ENCODE measurements at places on chromosomes 12 and 14.

DNA sequence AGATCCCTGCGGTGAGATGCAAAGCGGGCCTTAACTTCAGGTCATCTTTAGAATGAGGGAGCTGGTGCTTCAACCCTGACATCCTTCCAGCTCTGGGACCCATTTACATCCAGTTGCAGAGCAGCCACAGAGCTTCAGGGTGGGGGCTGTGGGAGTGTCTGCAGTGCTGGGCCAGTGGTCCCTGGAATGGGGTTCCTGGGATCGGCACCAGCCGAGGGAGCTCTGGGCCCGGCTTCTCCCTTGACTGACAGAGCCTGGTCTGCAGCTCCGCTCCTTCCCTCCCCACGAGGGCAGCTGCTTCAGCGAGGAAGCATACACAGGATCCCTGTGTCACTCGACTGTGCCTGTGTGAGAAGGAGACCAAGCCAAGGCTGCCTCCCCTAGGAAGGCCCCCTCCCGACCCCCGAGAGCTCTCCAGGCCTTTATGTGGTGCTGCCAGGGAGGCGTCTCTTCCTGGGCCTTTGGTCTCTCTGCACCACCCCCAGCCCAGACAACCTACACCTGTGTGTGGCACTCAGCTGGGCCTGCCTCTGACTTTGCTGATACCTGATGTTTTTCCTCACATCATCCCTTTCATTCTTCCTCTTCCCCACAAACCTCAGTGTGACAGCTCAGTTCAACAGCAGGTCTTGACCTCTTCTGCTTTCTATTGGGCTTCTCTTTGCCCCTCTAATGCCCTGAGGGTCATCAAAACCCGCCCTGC, 48.1 kb upstream of the RIN3 start:
- DNase-seq = no peak

DNA sequence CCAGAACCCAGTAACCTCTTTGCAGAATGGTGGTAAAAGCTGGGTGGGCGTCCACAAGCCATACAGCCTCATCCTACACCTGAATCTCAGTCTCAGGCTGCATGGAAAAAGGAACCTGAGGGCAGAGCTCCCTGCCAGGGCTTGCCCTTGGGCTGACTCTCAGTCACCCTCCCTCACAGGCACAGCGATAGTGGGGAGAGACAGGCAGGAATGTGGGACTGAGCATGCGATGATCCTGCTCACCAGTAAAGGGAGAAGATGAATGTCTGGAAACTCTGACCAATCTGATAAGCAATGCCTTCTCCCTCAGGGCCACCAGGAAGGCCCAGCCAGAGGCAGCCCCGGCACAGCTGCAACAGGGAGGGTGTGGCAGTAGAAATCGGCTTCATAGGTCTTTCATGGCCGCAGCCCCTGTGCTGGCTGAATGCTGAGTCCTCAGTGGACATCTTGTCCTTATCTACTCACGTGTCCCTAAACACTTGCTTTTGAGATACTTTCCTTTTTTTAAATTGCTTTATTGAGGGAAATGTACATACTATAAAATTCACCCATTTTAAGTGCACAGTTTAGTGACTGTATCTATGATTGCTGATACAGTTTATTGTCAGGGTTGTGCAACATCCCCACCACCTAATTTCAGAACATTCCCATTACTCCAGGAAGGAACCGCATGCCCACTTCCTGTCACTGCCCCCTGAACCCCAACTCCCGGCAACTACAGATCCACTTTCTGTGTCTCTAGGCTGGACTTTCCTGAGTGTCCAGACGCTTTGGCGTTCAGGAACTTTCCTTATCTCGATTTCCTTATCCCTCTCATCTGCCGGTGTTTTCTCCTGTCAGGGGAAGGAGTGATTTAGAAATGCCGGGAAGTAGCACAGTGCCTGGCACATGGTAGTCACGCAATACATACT, 258.1 kb downstream of the PCNX1 start:
- no peak for DNase-seq

DNA sequence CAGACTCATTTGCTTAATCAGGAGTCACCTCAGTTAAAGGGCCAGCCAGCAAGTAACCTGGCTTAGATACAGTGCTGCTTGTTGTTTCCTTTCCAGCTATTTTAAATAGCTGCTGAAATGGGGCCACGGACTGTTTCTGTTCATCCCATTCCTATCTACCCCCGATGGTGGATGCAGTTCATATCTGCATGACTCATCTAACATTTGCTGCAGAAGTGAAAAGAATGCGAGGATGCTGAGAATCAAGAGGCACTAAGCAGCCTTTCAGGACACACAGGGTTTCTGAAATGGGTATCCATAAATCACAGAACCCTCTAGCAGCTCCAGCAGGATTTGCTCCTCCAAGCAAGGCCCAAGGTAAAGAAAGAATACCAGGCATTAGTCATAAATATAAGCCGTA, 60.2 kb upstream of the RTRAF start:
- no peak for DNase-seq

DNA sequence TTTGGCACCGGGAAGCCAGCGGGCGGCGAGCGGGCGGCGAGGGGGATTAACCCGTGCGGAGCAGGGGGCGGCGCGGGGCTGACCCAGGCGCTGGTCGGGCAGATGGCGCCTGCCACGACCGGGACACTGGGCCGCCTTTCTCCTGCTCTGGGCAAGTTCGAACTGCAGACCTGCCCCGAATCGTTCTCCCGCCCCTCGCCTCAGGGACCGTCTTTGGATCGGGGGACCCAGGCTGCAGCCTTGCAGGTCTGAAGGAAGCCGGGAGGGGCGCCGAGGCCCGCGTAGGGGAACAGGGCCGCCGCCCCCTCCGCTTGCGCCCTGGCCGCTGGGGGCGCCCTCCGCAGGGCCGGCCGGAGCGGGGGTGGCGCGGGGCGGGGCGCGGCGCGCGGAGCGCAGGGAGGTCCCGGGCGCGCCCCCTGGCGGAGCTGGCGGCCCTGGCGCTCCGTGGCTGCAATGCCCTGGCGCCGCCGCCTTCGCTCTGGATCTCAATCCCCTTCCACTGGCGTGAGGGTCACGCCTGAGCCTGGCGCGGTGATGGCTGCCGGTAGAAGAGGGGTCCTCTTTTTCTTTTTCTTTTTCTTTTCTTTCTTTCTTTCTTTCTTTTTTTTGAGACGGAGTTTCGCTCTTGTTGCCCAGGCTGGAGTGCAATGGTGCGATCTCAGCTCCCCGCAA, 449 bp upstream of the LTBP2 start:
- peak; percentile 31 for DNase-seq

DNA sequence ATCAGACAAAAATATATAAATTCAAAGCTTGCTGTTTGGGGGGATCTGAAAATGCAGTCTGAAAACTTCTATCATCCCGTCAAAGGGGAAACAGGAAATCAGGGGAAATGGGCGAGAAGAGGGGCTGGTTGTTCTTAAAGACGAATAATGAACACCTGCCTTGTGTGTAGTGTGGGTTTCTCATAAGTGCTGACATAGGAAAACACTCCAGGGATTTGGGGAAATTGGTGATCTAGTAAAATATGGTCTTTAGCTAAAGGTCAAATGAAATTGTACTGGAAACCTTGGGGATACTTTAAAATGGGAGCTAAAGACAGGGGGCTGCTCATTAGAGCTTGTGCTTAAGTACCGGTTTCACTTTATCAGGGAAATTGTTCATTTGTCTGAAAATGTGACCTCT, 39.6 kb upstream of the PIK3C2G start:
- DNase-seq = no peak

GRCh38 chr14:53152184-53152886, 788 bp downstream of the DDHD1 start:
- peak; percentile 22 for DNase-seq

- no peak for DNase-seq
Observed at GRCh38 chr12:124915239-124916236, 1.1 kb upstream of the UBC start.

DNA sequence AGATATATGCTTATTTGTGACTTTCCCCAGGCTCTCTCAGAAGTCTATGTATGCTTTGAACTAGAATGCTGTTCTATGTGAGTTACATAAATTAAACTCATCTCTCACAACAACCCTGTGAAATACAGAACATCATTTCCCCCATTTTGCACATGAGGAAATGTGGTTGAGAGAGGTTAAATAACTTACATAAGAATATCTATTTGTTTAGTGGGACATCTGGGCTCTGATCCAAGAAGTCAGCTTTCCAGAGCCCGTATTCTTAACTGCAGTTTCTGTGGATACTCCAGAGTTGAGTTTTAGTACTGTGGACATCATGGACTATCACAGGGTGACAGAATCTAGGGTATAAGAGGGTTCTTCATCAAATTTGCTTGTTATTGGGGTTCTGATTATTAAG, 242.5 kb upstream of the ARHGAP5 start:
- DNase-seq = peak; percentile 4

- DNase-seq = no peak
Observed at GRCh38 chr14:99479906-99480869, at the start of gene SETD3. Gene SETD3, minus strand, starts transcription at chr14:99480859. Its CDS starts 15,054 bp downstream, at chr14:99465805.

DNA sequence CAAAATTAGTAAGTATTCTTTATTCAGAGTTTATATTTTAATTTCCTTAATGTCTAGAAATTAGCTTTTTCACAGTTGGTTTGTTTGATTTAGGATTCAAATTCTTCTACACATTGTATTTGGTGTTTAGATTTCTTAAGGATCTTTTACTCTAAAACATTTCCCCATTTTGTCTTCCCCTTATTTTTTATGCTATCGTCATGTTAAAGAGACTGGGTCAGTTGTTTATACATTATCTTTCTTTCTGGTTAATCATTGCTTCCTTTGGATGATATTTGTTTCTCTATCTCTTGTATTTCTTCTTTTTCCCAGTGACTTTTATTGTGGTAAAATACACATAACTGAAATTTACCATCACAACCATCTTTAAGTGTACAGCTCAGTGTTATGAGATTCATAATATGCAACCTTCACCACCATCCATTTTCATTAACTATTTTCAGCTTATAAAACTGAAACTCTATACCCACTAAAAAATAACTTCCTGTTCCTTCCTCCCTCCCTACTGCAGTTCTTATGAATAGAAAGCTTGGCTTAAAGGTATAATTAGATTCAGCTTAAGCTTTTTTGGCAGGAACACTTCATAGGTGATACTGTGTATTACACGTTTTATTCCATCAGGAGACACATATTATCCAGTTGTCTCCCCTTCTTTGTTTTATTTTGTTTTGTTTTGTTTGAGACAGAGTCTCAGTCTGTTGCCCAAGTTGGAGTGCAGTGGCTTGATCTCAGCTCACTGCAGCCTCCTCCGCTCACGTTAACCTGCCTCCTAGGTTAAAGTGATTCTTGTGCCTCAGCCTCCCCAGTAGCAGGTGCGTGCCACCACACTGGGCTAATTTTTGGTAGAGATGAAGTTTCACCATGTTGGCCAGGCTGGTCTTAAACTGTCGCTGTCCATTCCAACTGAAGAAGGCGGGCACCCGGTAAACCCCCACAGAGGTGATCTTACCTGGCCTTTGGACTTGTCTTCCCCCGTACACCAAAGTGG, 45.0 kb downstream of the NOPCHAP1 start:
- DNase-seq = no peak

DNA sequence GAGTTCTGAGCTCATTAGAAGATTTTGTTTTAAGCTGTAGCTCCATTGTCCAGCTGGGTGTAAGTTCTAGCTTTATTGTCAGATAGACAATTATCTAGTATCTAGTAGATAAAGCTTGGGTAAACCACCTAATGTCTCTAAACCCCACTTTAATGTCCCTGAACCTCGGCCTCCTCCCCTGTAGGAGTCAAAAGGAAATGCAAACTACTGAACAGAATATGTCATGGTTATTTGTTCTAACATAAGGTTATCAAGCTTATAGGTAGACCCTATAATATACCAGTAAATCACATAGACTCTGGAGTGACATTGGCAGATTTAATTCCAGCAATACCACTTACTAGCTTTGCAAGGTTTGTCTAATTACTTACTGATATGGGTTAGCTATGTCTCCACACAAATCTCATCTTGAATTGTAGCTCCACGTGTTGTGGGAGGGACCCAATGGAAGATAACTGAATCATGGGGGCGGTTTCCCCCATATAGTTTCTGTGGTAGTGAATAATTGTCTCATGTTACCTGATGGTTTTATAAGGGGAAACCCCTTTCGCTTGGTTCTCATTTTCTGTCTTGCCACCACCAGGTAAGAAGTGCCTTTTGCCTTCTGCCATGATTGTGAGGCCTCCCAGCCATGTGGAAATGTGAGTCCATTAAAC, 29.4 kb downstream of the BCAT1 start:
- no peak for DNase-seq

DNA sequence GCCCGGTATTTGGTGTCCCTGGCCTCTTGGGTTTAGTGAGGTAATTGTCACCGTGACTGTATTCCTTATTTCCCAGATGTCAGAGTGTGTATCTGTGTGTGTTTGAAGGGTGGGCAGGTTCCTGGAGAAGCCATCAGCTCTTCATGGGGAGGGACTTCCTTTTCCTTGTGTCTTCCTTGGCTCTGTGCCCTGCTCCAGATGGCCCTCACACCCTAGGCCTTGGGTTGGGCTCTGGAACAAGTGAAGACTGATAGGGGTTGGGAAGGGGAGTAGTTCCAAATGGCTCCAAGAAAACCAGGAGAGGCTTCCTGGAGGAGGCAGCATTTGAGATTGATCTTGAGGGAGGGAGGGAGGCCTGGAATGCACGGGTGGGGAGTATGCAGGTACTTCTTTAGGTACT, 43.8 kb upstream of the PRIMA1 start:
- DNase-seq = no peak

DNA sequence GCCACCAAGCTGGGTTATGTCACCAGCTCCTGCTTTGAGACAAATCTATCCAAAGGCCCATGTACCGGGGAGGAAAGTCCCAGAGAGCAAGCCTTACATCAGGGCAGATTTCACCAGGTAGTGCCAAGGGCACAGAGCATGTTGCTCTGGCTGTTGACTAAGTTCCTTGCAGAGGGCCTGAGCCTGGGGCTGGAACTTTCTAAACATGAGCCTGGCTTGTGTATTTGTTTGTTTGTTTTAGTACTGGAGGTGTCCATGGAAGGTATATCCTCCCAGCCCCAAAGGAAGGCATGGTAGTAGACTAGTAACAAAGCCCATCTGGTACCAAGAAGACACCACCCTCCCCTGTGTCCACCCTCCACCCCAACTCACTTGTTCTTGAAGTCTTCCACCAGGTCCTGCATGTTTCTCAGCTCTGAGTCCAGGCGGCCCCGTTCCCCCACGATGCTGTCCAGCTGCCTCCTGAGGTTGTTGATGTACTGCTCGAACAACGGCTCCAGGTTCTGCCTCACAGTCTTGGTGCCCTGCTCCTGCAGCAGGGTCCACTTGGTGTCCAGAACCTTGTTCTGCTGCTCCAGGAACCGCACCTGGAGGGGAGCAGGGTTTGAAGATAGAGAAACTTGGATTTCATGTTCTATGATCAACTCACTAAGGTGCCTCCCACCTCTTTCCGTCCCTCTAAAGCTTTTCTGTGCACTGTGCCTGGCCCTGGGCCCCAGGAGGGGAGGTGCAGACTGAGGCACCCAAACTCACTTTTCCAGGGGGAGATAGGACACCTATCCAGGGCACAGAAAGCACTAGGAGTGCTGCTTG, 1.4 kb downstream of the KRT5 start:
- DNase-seq = no peak

- DNase-seq = no peak
Observed at GRCh38 chr12:63917864-63918799, 73.6 kb downstream of the SRGAP1 start.

GRCh38 chr14:68586896-68587751, 205.7 kb downstream of the ZFP36L1 start:
- DNase-seq = no peak

GRCh38 chr12:124512667-124513296, 54.6 kb downstream of the NCOR2 start:
- peak; percentile 49 for DNase-seq

GRCh38 chr12:116284396-116284795, 6.9 kb upstream of the MED13L start:
- DNase-seq = no peak

Data from NCI-H1092 (cell line).